ENCODE measurements at places on chromosomes 16 and 17.
A peak's percentile ranks its signal among the peaks of the same experiment; 100 is the strongest.

- no peak for DNase-seq
Observed at GRCh38 chr16:17151335-17151734, 319.4 kb downstream of the XYLT1 start.

GRCh38 chr17:58829172-58829637 is 73.6 kb downstream of the PPM1E start:
- DNase-seq = no peak

DNA sequence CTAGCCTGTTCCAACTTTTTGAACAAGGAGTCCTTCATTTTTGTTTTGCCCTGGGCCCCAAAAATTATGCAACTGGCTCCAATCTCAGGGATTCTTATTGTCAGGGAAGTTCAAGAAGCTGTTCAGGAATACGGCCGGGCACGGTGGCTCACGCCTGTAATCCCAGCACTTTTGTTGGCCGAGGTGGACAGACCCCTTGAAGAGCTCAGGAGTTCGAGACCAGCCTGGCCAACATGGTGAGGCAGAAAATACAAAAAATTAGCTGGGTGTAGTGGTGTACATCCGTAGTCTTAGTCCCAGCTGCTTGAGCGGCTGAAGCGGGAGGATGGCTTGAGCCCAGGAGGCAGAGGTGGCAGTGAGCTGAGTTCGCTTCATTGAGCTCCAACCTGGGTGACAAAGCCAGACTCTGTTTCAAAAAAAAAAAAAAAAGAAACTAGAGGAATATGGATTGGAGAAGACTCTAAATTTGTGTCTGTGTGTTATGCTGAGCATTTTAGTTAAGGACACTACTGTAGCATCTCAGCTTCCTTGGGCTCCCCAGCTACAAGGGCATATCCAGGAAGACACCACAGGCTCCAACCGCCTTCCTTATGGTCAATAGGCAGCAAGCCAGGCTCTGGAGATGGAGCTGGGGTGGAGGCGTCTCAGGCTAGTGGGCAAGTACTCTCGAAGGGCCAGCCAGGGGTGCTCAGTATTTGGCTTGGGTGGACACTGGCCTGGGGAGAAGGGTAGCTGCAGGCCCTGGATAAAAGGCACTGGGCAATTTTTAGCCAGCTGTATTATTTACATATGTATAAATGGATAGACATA is 56.8 kb upstream of the CREBBP start:
- no peak for DNase-seq

GRCh38 chr16:71369494-71369893 is 11.0 kb downstream of the CALB2 start:
- DNase-seq = no peak

DNA sequence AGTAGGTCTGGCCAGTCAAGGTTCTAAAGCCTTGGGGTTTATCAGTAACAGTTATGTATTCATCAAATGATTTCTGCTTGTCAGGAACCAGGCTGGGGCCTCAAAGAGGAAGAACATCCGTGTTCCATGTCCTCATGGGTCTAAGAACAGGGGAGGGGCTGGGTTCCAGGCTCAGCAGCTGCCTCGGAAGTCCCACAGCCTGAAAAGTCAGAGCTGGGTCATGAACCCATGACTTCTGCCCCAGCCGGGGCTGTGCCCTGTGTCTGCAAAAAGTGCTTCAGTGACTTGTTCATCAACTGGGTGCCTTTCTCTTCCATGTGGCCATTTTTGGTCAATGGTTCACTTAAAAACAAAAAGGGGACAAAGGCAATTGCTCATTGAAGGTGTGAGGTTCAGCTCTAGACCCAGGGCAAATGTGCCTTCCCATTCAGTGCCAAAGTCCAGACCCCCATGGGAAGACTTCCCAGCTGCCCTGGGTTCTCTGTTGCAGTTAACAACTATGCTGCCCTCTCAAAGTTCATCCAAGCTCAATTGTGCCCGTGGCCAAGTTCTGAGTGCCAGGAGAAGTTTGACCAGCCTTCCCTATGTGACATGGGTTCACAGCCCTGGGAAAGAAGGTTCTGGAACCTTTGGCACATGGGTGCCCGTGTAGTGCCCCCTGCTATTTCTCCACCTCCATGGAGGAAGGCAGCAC is 18.5 kb downstream of the TBKBP1 start:
- no peak for DNase-seq

- DNase-seq = no peak
Observed at GRCh38 chr16:11484691-11485258, 101.9 kb downstream of the LITAF start.

GRCh38 chr16:57815987-57816745 is 13.9 kb upstream of the KIFC3 start:
- DNase-seq = no peak

- no peak for DNase-seq
Observed at GRCh38 chr16:11562941-11563340, 23.8 kb downstream of the LITAF start.

- DNase-seq = no peak
Observed at GRCh38 chr17:6870841-6871240, 39.3 kb upstream of the TEKT1 start.

GRCh38 chr16:88045820-88046303 is 94.6 kb downstream of the BANP start:
- peak; percentile 84 for DNase-seq

DNA sequence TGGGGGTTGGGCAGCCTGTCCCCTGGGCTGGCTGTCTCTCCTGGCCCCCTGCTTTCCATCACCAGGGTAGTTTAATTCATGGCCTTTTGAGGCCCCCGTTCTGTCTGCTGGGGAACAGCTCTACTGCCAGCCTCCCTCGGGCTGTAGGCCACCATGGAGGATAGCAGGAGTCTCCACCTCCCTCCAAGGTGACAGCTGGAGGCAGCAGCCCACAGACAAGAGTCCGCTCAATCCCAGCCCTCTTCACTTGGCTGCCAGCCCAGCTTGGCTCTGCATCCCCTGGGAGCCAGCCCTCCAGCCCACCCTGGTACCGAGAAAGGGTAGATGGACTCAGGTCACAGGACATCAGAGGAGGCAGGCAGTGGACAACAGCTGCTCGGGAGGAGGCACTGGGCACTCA is 194.6 kb upstream of the SDK2 start:
- DNase-seq = no peak

DNA sequence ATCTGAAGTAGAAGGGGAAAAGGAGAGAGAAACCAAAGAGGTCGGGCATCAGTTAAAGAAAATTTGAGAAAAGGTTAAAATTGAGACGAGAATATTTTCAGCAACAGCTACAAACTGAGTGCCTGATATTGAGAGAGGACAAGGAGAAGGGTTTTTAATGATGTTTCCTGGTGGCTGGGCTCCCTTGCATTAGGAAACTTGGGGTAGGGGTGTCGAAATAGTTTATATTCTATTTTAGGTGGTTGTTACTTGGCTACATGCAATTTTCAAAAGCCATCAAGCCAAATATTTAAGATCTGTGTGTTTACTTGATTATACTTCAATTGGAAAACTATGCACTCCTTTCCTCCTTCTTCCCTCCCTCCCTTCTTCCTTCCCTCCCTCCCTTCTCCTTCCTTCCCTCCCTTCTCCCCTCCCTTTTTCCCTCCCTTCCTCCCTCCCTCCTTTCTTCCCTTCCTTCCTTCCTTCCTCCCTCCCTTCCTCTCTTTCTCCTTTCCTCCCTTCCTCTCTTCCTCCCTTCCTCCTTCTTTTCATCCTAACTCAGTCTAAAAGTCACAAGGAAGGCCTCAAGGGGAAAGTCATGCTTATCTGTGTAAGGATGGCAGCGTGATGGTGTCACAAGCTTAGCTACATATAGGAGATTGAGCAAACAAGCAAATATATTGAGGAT is 1.8 kb upstream of the APOH start:
- DNase-seq = no peak

GRCh38 chr17:77214743-77215142 is 74.0 kb downstream of the SEC14L1 start:
- no peak for DNase-seq

- DNase-seq = no peak
Observed at GRCh38 chr16:58862334-58863021, 128.4 kb upstream of the GOT2 start.

- peak; percentile 58 for DNase-seq
Observed at GRCh38 chr16:19389246-19389645, 28.4 kb upstream of the TMC5 start.

DNA sequence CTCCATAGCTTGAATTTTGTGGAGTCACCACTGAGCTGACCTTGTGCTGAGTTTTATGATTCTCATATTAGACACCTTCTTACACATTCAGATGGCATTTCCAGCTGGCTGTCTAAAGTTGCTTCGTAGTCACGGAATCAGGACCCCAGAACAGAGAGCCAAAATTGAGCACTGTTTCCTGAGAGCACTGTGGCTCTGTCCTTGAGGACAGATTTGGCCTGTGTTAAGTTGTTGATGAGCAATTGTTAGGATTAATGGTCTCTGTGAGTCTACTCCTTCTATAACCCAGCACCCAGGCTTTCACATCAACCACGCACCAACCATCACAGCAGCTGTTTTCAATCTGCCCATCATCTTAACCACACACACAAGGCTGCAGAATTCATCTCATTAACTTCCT is 277.5 kb upstream of the HSBP1 start:
- no peak for DNase-seq

DNA sequence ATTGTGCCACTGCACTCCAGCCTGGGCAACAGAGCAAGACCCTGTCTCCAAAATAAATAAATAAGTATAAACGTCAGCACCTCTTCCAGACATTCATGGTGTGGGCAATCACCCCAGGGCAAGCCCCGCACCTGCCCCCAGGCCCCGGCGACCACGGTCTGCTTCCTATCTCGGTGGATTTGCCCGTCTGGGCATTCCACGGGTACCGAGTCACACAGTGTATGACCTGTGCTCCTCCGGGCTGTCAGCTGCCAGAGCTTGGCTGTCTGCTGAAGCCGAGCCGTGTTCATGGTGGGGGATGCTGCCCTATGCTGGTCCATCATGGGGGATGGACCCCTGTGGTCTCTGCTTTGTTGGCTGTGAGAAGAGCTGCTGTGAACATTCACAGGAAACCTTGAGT is 15.4 kb downstream of the CYBC1 start:
- no peak for DNase-seq
